ENCODE measurements at places on chromosomes 7 and 10.
A peak's percentile ranks its signal among the peaks of the same experiment; 100 is the strongest.

- DNase-seq: no peak
These were observed 73.0 kb downstream of the UBE3C start for GRCh38 chr7:157211690-157212089.

- no peak for DNase-seq
These were observed 49.9 kb downstream of the COA1 start for GRCh38 chr7:43679210-43680068.

- peak; percentile 33 for DNase-seq
These were observed 120.1 kb downstream of the ELAPOR2 start for GRCh38 chr7:86939197-86939814.

GRCh38 chr10:32961895-32962369, 3.9 kb upstream of the ITGB1 start:
- DNase-seq: no peak

- no peak for DNase-seq
These were observed 1249.1 kb downstream of the TYW1 start for GRCh38 chr7:68245688-68246087.

- DNase-seq: peak; percentile 17
These were observed 650.5 kb upstream of the SORCS1 start for GRCh38 chr10:107814865-107815487.

All from Peyer's patch (tissue), 4 donors.